Right ventricle myocardium inferior (tissue), 1 donor: ENCODE measurements at places on chromosomes 2 and 18. TPM values are rescaled to one million over a fixed set of nuclear protein-coding genes. Genes with fewer than 3 reads are reported as not detected.

- no peak for DNase-seq
Observed at GRCh38 chr18:52319424-52319983, 20.5 kb upstream of the DCC start.

- DNase-seq, result no peak
Observed at GRCh38 chr2:18178736-18179349, 300.4 kb downstream of the KCNS3 start.

GRCh38 chr2:5612666-5613065 is 79.5 kb upstream of the SOX11 start:
- no peak for DNase-seq

GRCh38 chr18:13465476-13465875 is 246.9 kb downstream of the LDLRAD4 start:
- no peak for DNase-seq

Gene CFAP53
- not detected for total RNA-seq

Gene SERPINB3
- total RNA-seq, result not detected

Gene DHRS9
- total RNA-seq, result 0.81 TPM

Gene GYPC
- 121 TPM for total RNA-seq
